Calu3 (cell line): ENCODE measurements at places on chromosomes 3 and 15. TPM values are rescaled to one million over a fixed set of nuclear protein-coding genes. Genes with fewer than 3 reads are reported as not detected.

DNA sequence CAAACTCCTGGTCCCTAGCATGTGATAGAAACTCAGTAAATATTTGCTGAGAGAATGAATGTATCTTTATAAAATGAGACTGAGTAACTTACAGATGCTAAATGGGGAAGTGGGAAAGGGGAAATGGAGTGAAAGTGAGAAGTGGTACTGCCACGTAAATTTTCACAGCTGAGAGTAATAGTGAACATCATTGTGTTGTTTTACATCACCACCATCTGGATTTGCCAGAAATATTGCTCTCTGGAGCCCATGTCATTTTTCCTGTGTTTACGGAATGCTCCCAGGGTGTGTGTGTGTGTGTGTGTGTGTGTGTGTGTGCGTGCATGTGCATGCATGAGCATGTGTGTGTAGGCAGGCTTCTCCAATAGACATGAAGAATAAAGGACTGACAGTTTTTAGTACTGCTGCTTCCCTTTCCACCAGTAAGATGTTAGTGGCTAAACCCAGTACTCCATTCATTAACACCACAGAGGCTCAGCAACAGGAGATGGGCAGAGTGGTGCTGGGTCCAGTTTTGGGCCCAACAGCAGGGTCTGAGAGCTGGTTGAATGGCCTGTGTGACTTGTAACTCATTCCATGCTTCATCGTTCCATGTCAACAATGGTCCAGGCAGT lies 57.3 kb downstream of the DIPK2A start:
- DNase-seq = no peak
- H3K4me1 ChIP-seq = no peaks in the 10 kb centered on the region
- no peaks in the 10 kb centered on the region for H3K27me3 ChIP-seq
- H3K4me3 ChIP-seq = no peak overlapping the region
- no peaks in the 10 kb centered on the region for H3K36me3 ChIP-seq
- no peak overlapping the region for H3K27ac ChIP-seq

DNA sequence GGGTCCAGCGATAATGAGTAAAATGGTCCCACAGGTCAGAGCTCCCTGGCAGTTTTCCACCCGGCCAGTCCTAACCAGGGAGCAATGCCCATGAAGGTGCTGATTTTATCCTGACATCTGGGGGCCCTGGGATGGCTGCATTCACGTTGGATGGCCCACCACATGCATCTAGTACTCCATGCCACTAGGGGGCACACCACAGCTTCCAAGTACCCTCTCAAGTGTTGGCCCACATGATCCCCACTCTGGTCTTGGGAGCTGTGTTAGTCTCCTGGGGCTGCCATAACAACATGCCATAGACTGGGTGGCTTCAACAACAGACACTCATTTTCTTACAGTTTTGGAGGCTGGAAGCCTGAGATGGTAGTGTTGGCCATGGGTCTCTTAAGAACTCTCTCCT lies 225.5 kb downstream of the SLCO3A1 start:
- H3K4me3 ChIP-seq = no peak overlapping the region
- H3K36me3 ChIP-seq = peaks cover 10% of the 10 kb centered on the region
- H3K27me3 ChIP-seq = no peaks in the 10 kb centered on the region
- peaks cover 26% of the 10 kb centered on the region for H3K4me1 ChIP-seq
- H3K27ac ChIP-seq = no peak overlapping the region

DNA sequence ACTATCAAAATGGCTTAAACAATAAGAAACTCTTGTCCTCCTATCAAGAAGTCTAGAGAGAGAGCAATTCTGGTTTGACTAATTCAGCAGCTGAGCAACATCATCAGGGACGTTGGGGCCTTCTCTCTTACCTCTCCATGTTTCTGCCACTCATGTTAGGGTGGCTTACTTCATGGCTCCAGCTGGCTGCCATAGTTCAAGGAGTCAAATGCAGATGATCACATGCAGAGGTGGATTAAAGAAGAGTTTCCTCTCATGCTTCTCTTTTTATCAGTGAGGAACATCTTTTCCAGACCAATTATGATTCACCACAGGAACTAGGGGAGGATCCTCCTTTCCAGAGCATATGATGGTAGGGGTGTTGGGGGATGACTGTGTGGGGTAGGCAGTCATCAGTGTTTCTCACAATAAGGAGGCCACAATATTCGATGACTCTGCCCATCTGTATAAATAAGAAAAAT lies 45.5 kb downstream of the NEK11 start:
- H3K4me1 ChIP-seq = no peaks in the 10 kb centered on the region
- no peaks in the 10 kb centered on the region for H3K27me3 ChIP-seq
- no peak overlapping the region for H3K27ac ChIP-seq
- H3K36me3 ChIP-seq = no peaks in the 10 kb centered on the region

A4GNT gene
- total RNA-seq = not detected in 2 replicates

CTXND1 gene
- not detected in 2 replicates for total RNA-seq

ROPN1 gene
- not detected in 2 replicates for total RNA-seq

DNA sequence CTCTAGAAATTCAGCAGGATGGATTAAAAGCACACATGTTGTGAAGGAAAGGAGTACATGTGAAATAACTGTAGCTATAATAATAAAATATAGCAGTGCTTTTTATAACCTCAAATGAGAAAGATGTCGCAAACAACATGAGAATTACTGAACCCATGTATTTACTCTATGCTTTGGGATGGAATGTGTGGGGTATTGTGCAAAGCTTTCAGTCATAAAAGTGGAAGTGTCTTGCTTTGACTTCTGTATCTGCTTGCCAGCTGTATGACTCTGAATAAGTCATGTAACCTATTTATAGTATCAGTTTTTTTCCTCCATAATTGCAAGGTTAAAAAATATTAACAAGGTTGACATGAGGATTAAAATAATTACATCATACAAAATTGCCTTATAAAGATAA lies 519.3 kb upstream of the CADM2 start:
- H3K27me3 ChIP-seq = no peaks in the 10 kb centered on the region
- no peaks in the 10 kb centered on the region for H3K4me1 ChIP-seq
- H3K4me3 ChIP-seq = no peak overlapping the region
- no peak overlapping the region for H3K27ac ChIP-seq
- DNase-seq = no peak

DNA sequence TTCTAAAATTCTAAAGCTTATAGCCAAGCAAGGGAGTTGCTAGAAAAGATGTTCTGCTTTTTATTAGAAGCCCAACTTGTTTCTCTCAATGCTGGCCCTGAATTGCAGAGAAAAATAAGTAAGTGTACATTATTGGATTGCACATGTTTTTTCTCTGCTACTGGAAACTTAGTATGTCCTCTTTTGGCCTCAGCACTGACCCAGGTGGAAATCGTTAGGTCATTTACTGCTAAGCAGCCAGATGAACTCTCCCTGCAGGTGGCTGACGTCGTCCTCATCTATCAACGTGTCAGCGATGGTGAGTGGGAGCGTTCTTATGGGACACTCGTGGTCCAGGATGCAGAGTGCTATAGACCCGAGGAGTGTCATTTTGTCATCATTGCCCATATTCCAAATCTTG lies 69.8 kb downstream of the DHX36 start:
- H3K4me3 ChIP-seq = no peak overlapping the region
- no peaks in the 10 kb centered on the region for H3K27me3 ChIP-seq
- DNase-seq = no peak
- no peak overlapping the region for H3K27ac ChIP-seq
- H3K36me3 ChIP-seq = peaks cover 38% of the 10 kb centered on the region

DNA sequence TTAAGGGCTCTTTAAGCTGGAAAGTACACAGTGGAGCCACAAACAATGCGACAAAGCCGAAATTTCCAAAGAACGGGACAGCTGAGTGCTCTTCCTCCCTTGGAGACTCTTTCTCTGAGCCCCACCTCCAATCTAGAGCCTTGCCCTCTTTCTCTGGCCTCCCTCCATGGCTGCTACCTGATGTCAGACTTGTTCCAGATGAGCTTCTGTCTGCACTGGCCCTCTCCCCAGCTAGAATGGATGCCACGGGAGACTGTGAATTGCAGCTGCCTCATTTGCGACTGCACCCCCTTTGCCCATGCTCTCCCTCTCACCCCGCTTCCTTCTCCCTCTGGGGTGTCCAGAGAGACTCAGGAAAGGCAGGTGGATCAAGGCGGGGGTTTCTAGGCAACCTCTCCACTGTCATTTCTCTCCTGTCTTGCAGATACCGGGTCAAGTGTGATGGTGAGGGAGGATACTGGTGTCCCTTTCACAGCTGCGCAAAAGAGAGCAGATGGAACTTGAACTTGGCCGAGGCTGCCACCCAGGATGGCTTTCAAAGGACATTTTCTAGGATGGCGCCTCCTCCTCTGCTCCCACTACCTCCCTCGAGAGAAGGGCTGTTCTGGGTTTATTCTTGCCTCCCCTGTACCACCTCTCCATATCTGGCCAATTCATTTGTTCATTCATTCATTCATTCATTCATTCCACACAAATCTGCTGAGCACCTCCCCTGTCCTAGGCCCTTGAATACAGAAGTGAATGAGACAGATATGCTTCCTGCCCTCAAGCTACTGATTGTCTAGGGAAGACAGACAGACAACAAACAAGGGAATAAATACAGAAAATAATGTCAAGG lies 12.8 kb downstream of the ATP2B2 start:
- no peak for DNase-seq
- peaks cover 70% of the 10 kb centered on the region for H3K27me3 ChIP-seq
- H3K4me1 ChIP-seq = no peaks in the 10 kb centered on the region
- H3K27ac ChIP-seq = no peak overlapping the region
- H3K36me3 ChIP-seq = peaks cover 5% of the 10 kb centered on the region

DNA sequence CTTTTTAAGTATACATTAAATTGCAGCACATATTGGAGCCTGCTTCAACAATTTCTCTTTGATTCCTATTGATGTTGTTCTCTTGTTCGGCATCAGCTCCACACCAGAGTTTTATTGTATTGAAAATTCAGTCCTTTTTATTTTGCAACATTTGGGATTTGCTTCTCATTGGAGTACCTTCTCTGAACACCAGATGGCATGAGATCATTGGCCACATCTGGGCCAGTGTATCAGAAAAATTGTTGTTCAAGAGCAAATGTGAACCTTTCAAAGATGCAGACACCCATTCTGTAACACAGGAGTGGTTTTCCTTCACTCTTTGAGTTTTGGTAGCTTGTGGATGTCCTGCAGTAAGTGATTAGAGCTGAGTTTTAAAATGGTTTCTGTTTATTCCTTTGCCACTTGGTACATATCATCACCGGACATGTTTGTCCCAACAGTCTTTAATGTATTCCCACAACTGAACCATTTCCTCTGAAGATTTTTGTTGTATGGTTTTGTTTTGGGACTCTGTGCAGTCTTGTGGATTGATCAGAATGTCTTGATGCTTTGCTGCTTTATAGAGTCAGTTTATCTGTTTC lies 96.1 kb downstream of the MCTP2 start:
- H3K36me3 ChIP-seq = no peaks in the 10 kb centered on the region
- peak; percentile 20 for DNase-seq
- no peak overlapping the region for H3K4me3 ChIP-seq
- no peak overlapping the region for H3K27ac ChIP-seq
